NAMALWA (cell line): ENCODE measurements at places on chromosomes 5 and 9.

DNA sequence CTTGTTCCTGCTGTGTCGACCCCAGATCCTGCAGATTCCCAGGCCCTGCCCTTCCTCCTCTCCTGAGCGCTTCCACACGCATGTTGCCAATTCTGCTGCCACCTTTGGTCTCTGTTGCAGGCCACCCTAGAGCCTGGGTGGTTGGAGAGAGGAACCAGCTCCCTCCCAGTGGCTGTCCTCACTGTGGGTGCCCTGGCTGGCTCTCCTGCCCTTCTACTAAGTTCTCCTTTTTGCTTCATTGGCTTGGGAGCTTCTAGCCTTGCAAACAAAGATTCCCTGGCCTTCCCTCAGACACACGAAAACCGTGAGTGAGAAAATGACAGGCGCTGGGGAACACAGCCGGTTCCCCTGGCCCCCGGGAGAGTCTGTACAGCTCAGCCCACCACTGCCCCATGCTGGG, 14.2 kb upstream of the NCS1 start:
- DNase-seq = no peak

DNA sequence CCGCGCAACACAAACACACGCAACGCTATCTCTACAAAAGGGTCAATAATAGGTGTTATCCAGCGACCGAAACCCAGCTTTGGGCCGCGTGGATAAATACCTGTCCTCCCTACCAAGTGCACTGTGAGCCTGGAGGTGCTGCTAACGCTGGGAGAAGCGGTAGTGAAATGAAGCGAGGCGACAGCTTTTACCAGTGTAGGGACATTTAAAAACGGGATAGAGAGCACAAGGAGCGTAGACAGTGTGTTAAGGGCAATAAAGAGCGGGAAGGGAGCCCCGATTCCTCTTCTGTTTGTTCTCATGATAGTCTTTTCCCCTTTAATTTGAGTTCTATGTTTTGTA, 421 bp upstream of the DEPDC1B start:
- DNase-seq = no peak

GRCh38 chr5:98977723-98978122, 48.9 kb upstream of the CHD1 start:
- DNase-seq = no peak

DNA sequence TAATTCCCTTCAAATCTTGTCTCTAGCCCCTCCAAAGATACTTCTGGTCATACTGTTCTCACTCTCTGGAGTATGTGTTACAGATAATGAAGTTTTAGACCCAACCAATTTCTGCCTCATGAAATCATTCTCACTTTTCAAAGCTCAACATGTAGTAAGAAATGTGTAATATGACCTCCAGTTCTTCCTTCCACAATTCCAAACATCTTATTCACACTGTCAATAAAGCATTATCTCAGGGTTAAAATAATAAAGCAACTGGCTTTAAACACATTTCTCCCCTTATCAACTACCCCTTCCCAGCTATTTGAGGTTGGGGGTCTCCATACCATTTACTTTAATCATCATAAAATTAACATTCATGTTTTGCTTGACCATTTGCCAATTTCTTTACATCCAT, 654.1 kb downstream of the RAB3C start:
- no peak for DNase-seq

GRCh38 chr5:24042688-24043087, 535.3 kb downstream of the PRDM9 start:
- no peak for DNase-seq

DNA sequence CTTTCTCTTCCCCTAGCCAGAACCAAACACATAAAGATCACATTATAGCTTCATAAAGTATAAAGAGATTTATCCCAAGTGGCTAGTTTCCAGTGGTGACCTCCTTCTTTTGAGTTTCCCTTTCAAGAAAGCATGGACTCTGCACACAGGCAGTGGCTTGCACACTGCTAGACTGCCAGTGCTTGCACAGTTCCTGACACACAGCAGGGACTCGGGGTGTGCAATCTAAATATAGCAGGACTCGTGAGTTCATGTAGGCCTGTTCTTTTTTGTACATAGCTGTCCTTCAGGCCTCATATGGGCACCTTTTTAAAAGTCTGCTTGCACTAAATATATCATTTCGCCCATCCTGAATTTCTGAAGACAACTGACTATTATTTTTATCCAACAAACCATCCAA, 308.6 kb downstream of the FBXL7 start:
- DNase-seq = no peak

DNA sequence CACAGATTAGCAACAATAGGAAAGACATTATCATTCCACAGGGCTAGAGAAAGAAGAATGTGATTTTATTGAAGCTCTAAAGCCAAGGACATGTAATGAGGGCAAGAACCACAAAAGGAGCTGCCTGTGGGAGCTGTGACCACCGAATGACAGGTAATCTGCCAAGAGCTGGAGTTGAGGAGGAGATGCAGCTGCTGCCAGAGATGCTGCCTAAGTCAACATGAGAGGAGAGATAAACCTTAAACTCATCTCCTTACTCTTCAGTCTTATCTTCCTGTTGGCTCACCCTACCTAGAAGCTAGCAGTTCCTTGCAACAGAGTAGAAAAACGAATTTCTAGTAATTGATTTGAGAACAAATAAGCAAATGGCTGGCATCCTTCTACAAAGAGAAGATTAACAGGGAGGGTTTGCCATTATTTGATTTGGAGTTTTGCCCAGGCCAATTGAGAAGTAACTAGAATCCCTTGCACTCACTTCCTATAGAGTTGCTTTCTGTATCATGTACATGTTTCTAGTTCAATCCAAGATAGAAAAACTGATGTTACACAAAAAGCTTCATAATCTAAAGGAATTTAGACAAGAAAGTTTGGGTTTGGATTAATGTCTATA, 539.2 kb downstream of the TLE1 start:
- DNase-seq = no peak

GRCh38 chr5:24623031-24623430, 21.7 kb downstream of the CDH10 start:
- DNase-seq = no peak

DNA sequence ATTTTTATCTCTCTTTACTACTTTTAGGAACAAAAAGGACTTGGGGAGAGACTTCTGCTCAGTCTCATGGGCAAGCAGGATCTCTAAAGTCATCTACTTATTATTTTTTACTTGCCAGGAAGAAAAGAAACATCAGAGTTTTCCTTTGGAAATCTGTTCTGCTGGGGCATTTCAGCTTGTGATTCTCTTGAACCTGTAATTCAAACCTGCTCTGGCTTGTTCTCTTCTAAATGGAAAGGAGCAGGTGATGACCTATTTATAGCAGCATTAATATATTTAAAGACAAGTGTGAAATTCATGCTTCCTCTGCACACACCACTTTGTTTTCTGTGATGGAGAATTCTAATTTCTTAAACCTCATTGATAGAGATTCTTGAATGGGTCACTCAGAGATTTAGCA, 2.0 kb downstream of the ADCY2 start:
- no peak for DNase-seq

DNA sequence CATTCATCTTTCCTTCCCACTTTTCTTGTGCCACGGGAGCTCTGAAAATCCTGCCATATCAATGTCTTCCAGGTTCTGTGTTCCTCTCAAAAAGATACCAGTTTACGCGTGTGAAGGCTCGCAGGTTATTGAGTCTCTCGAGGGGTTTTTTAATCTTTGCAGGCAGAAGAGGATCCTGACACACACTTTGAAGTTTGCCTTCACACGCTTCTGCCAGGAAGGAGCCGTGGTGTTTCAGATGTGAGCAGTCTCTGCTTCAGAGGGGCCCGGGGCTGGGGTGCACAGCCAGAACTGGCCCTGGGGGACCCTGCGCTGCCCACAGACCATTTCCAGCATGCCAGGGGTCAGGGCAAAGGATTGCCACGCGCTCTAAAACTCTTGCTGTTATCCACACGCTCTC, 167.2 kb downstream of the TTLL11 start:
- no peak for DNase-seq

- no peak for DNase-seq
Measured at GRCh38 chr5:152711801-152712388, 306.8 kb upstream of the NMUR2 start.

DNA sequence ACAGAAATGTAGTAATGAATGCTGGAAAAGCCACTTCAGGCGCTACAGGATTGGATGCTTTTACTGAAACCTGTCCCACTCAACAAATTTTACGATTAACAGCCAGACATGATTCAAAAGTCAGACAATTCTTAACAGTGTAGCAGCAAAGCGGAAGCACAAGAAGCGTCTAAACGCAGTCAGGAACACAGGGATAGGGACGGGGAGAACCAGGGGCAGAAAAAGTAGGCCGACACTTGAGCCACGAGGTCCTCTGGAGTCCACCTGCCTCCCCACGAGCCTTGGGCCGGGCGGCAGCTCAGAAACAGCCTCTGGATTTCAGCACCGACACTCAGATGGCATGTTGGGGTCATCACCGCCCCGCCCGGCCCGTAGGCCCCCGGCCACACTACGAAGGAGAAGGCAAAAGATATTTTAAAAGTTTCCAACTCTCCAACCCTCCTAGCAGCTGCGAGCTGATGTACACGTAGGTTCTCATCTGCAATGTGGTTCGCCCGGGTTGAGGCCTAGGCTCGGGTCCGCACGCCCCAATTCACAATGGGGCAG, 615 bp downstream of the RACK1 start:
- DNase-seq = peak; percentile 37

GRCh38 chr9:132946211-132946610, 1.8 kb upstream of the TSC1 start:
- DNase-seq = no peak

DNA sequence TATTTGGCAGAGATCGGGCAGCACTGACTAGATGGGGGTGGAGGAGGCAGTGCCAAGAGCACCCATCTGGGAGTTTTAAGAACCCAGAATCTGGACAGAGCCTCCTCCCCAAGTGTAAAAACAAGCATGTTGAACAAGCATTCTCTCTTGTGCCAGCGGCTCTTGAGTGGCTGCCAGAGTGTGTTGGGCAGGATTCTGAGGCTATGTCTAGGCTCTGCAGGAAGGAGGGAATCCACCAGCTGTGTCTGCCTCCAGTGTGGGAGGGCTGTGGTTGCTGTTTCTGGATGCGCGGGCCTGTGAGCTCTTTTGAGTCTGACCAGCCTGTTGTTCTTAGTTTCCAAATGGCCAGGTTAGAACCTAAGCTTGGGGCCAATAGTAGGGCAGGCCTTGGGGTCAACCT, 39.8 kb downstream of the HMCN2 start:
- no peak for DNase-seq

DNA sequence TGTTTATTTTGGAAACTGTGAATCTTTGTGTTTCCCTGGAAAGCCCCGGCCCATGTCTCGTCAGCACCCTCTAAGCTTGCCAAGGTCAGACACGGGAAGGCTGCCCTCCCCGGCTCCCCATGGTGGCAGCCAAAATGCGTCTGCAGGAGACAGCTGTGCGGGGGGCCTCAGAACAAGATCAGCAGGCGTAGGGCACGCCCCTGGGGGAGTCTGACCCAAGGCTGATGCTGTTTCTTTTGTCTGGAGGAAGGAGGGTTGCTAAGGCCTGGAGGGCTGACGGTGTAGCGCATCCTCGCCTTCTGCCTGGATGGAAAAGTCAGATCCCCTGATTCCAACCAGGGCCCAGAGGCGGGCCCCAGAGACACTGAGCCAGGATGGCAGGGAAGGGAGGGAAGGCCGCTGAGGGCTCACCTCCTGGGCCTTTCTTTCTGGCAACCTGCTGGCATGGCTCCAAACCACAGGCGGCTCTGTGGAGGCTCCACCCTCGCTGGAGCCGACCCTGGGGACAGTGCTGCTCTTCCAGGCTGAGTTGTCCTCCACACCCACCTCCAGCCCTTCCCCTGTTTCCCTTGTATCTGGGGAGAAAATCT, 57.2 kb downstream of the OLFM1 start:
- DNase-seq = no peak
